ENCODE measurements at places on chromosomes 1 and 21.

DNA sequence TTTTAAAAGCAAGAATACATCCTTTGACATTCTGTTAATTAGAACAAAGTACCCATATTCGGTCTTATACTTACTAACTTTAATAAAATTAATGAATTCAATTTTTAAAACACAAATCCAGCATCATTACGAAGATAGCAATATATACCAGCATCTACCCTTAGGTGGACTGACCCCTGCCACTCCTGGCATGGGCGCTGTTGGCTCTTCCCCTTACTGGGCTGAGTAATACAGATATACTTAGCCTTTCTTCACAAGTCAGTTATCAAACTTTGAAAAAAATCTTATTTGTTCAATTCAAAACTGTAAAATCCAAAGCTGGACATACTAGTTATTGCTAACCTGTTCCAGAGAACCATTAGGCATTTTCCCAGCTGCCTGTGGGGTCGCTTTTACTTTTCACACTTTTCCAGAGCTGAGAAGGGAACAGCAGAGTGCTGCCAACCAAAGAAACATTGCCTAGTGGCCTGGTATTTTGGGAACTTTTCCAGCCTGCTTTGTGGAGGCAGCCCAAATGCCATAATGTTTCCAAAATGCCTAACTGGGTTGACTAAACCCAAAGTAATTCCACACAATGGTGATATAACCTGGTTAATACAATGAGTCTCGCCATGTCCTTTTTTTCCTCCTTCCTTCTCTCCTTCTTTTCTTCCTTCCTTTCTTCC, 424.7 kb upstream of the ADGRL2 start:
- DNase-seq = no peak

DNA sequence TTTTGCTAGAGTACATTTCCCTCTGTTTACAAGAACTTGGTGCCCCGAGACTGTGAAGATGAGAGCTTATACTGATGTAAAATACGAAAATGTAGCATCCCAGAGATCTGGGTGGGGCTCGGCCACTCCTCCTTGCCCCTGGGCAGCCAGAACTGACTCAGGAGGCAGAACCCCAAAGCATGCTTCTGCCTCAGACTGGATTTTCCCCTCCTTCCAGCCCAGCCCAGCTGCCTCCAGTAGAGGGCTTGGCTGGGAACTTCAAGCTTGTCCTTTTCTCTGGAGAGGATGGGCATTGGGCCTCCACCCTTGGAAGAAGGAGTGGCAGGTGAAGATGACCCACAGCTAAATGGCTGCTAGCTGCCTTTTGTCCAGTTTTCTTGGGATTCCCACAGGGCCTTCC, 24.3 kb upstream of the BTG2 start:
- no peak for DNase-seq

DNA sequence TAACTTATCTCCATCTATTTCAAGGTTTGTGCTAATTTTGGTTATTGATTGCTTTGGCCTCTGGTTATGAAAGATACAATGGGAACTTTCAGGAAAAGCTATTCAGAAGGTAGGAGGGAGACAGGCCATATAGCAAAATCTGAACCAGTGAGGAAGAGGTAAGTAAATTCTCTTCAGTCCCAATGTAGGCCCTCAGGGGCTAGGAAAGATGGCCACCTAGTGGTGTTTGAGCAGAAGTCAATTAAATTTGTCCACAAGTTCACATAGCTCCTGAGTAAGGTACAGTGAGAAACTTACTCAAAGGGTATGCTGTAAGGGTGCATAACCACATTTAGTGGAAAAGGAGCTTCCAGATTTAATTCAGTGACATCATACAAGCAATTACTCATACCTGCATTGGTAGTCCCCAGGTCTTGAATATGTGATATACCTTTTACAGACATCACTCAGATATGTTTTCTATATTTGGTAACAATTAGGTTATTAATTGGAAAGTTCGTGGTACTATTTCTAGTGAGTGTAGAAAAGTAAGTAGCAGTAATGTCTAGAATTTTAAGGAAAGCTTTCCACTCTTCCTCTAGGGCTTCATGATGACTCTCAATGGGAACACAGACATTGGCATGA, 21.4 kb upstream of the FMO1 start:
- DNase-seq = peak; percentile 39

DNA sequence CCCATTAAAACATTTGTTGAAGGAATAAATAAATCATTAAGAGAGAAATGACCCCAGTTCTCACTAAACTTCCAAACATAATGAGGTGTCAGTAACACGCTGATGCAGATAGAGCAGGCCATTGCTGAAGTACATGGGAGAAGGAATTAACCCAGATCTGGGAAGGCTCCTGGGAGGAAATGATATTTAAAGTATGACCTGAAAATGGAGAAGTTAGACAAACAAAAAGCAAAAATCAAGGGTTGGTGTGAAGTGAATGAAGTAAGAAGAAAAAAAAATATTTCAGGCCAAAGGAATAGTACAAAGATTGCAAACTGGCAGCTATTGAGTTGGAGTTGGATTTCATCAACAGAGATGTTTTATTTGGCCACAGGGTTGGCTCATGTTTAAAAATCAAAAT, 71.4 kb downstream of the RGS2 start:
- DNase-seq = no peak

- no peak for DNase-seq
Measured at GRCh38 chr1:12580054-12580887, 37.7 kb downstream of the DHRS3 start.

DNA sequence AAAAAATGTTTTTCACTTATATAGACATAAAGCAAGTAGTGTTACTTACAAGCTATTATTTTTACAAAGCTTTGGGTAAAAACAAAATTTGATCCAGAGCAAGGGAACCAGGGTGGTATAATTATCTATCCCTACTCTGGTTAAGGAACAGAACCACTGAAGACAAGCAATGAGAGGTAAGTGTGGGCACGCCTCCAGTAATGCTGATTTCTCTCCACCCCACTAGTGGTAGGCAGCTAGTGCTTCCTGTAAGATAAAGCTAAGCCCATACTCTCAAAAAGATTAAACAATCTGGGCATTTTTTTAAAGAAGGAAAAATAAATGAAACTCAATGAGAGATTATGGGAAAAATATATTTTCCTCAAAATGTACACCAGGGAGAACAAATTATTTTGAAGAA, 22.1 kb downstream of the TFB2M start:
- no peak for DNase-seq

GRCh38 chr1:232883992-232884661, 66.3 kb upstream of the NTPCR start:
- no peak for DNase-seq

DNA sequence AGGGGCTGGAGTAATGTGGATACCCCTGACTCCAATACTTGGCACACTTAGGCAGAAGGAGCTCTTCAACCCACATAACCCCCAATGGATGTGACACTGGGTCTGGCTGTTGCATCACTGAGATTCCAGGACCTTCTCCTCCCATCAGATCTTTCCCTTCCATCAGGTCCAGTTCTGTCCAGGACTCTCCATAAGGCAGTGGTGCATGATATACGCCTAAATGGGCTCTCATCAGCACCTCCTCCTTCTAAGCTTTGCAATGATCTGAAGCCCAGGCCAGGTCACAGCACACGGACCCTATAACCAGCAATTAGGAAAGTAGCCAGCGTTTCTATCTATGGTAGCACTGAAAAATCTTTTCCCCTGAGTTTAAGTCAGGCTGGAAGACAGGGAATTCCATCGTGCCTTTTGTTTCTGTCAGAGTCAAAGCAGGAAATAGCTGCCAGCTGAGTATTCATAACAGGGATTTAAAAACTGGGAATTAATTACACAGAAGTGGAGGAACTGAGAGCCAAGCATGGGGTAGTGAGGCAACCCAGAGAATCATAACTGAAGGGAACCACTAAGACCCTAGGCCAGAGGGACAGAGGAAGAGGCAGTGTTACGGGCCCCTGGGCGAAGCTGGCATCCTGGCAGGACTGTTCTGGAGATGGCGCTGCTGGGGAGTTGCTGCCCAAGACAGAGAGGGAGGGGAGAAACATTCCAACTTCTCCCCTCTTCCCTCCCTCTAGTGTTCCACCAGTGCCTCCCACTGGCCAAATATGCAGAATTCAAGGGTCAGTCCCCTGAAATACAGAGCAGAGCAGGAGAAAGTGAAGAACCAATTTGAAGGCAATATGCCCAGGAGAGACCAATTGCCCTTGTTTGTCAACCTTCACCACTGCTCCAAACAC, 37.5 kb upstream of the HOOK1 start:
- no peak for DNase-seq

- DNase-seq = no peak
Measured at GRCh38 chr1:145708063-145708462, 895 bp upstream of the PDZK1 start.

DNA sequence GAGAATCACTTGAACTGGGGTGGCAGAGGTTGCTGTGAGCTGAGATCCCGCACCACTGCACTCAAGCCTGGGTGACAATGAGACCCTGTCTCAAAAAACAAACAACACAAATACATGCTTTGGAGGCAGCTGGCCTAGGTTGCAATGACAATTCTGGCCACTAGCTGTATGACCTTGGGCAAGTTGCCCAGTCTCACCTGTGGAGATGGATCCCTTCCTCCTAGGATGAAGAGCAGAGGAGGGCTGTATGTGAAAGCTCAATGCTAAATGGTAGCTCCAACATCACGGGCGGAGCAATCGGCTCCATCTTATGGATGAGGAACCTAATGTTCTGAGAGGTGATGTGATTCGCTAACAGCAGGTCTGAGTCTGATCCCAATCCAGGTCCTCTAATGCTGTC, 20.6 kb downstream of the ADORA1 start:
- no peak for DNase-seq

DNA sequence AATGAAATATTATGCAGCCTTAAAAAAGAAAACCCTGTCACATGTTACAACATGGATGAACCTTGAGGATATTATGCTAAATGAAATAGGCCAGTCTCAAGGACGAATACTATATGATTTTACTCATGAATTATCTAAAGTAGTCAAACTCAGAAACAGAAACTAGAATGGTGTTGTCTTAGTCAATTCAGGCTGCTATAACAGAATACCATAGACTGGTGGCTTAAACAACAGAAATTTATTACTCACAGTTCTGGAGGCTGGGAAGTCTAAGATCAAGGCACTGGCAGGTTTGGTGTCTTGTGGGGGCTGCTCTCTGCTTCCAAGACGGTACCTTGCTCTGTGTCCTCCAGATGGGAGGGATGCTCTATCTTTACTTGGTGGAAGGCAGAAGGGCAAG, 113.8 kb upstream of the DNAH14 start:
- no peak for DNase-seq

GRCh38 chr1:25485536-25486411, 55.1 kb downstream of the MACO1 start:
- DNase-seq = no peak

GRCh38 chr1:181021811-181022434, 747 bp downstream of the STX6 start:
- DNase-seq = peak; percentile 48

GRCh38 chr1:197951617-197952175, 34.5 kb downstream of the LHX9 start:
- DNase-seq = no peak

DNA sequence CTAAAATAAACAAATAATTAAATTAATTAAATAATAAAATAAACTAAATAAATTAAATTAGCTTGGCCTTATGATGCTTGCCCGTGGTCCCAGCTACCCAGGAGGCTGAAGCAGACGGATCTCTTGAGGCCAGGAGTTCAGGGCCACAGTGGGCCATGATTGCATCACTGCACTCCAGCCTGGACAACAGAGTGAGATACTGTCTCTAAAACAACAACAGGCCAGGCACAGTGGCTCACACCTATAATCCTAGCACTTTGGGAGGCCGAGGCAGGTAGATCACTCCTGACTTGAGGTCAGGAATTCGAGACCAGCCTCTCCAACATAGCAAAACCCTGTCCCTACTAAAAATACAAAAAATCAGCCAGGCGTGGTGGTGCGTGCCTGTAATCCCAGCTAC, 12.2 kb upstream of the PINK1 start:
- DNase-seq = no peak

GRCh38 chr1:169287280-169287679, 80.3 kb downstream of the NME7 start:
- no peak for DNase-seq

DNA sequence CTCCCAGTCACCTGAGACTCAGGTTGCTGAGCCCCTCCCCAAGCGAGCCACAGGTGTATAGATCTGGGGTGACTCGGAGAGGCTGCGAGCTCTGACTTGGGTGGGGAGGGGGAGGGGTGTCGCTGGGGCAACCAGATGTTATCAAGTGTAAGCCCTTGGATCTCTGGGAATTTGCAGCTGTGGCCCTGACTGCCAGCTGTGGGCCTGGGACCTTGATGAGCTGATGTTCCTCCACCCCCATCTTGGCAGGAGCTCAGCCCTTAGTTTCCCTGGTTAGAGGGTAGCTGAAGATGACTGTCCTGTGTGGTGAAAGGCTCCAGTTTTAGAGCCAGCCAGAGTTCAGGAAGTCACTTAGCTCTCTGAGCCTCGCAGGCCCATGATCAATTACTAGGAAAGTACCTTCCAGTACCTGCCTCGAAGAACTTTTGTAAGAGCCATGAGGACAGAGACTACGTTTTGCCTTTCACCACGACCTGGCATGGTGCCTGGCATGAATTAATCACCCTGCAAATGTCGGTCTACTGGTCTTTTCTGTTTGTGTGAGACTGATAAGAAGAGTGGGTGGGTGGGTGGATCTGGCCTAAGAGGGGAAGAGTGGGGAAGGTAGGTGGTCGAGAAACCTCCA, 55.8 kb downstream of the YARS1 start:
- no peak for DNase-seq

DNA sequence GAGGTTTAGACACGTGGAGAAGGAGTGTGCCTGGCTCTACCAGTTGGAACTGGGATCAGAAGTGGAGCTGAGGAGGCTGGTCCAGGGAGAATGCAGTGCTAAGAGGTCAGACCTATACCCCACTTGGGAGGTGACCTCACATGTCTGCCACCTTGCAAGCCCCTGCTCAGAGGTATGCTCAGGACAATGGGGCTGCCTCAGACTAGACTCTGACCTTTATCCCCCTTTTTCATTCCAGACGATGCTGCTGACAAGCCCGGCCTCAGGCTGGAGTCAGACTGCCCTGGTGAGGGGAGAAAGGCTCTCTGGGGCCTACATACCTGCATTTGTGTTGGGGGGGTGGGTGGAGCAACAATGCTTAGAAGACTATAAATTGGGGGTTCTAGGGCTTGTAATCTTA, 5.2 kb downstream of the KCNJ10 start:
- DNase-seq = no peak

- no peak for DNase-seq
Measured at GRCh38 chr1:159430985-159431384, 1.0 kb upstream of the OR10J4 start.

DNA sequence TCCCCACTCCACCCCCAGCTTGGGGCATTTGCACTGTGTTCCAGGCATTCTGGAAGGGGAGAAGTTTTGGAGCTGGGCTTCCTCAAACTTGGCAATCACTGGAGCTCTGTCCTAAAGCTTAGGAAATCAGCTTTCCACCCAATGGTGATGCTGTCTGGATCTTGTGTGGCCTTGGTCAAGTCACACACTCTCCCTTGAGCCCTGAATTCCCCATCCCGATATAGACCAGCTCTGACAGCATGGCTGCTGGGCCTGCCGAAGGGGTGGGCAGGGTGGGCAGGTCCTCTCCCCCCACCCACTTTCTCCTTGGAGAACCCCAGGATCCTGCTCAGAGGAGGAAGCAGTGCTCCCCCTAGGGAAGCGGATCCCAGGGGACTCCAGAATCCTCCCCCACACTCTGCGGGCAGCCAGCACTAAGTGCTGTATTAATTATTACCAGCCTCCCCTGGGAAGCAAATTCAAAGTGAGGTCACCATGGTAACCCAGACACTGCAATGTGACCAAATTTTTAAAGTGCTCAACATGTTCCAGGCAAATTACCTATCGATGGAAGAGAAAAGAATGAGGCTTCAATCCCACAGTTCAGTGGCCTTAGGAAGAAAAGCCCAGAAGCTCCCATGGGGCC, 21.3 kb upstream of the LDLRAP1 start:
- DNase-seq = no peak

Data from urinary bladder (tissue), 4 donors.